ENCODE measurements at places on chromosomes 7 and 10. TPM values are rescaled to one million over a fixed set of nuclear protein-coding genes. Genes with fewer than 3 reads are reported as not detected.

DNA sequence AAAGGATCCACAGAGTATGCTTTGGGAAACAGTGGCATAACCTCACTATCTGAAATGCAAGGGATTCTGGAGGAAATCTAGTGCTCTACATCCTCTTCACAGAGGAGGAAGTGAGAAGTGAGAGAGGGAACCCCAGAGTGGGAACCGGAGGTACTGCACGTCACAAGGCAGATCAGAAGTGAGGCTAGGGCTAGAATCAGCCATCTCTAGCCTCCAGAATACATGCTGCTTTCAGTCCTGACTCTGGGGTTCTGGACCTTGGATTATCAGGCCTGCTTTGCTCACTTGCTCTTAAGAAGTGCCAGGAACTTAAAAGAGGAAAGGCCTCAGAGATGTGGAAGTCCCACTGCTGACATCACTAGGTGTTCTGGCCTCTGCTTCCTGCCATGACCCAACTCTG is 25.7 kb downstream of the ZNF503 start:
- H3K4me3 ChIP-seq = no peak overlapping the region
- no peak overlapping the region for H3K27ac ChIP-seq
- no peaks in the 10 kb centered on the region for H3K4me1 ChIP-seq
- no peaks in the 10 kb centered on the region for H3K36me3 ChIP-seq

GRCh38 chr7:3466261-3466660 is 165.2 kb downstream of the SDK1 start:
- H3K27me3 ChIP-seq = no peaks in the 10 kb centered on the region
- no peaks in the 10 kb centered on the region for H3K4me1 ChIP-seq
- DNase-seq = no peak
- H3K36me3 ChIP-seq = no peaks in the 10 kb centered on the region
- H3K27ac ChIP-seq = no peak overlapping the region
- no peak overlapping the region for H3K4me3 ChIP-seq

- 0 out of 2 replicates have a peak, but pooled peaks cover 2% of the 10 kb centered on the region for H3K4me1 ChIP-seq
- no peak overlapping the region for H3K4me3 ChIP-seq
- no peaks in the 10 kb centered on the region for H3K36me3 ChIP-seq
- H3K27me3 ChIP-seq = no peaks in the 10 kb centered on the region
Observed at GRCh38 chr10:123912871-123913270, 21.3 kb upstream of the CPXM2 start.

DNA sequence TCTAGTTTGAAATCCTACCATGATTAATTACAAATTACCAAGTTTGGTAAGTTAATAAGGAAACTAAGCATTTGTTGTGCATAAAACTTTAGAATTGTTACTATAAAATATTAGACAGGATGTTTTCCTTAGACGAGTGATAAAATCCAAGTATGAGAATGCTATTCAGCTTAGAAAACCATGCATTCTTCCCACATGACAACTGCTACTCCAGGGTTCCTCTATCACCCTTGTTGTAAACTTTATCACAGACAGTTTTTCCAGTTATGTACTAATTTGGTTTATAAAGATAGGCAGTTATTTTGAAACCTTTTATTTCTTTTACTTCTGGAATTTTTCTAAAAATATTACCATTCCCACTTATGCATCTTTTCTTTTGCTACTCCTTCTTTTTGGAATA is 52.0 kb downstream of the SIRT1 start:
- no peak for DNase-seq
- H3K36me3 ChIP-seq = peaks cover 32% of the 10 kb centered on the region
- no peak overlapping the region for H3K27ac ChIP-seq
- no peaks in the 10 kb centered on the region for H3K27me3 ChIP-seq
- no peaks in the 10 kb centered on the region for H3K4me1 ChIP-seq

TNKS2 gene
- 19.6 TPM for total RNA-seq

CLRN3 gene
- total RNA-seq = not detected

C10orf105 gene
- total RNA-seq = not detected

- H3K36me3 ChIP-seq = no peaks in the 10 kb centered on the region
- DNase-seq = peak; percentile 42
- H3K27ac ChIP-seq = no peak overlapping the region
Observed at GRCh38 chr7:114663502-114663901, 248.9 kb downstream of the FOXP2 start.

DNA sequence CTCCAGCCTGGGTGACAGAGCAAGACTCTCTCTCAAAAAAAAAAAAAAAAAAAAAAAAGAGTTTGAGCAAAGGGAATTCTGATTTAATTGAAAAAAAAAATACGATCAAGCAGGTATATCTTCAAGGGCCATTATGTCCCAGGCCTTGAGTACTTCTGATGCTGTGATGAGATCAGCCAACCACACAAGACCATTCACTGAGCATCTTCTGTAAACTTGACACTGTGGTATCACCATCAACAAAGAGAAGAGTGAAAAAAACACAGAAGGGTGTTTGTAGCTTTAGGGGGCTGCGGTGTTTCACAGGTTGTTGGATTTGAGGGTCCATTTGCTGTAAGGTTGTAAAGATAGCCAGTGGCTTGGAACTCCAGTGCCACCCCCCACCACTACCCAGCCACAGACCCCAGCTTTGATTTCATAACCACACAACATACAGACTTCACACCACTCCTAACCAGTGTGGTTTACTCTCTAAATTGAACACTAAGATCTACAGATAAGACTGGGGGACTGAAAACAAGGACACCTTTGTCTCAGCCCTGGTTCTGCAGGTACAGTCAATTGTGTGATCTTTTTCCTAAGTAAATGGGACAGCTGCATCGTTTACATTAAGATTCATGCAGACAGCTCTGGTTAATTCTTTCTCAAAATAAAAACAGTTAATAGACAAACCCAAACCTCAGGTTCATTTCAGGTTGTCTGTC is 66.4 kb downstream of the CDC123 start:
- H3K4me3 ChIP-seq = no peak overlapping the region
- H3K4me1 ChIP-seq = peaks cover 11% of the 10 kb centered on the region

DNAJC1 gene
- total RNA-seq = 3.2 TPM

- H3K4me3 ChIP-seq = no peak overlapping the region
- H3K27me3 ChIP-seq = no peaks in the 10 kb centered on the region
- H3K36me3 ChIP-seq = no peaks in the 10 kb centered on the region
- no peak for DNase-seq
- no peaks in the 10 kb centered on the region for H3K4me1 ChIP-seq
Observed at GRCh38 chr10:52744057-52744805, 28.4 kb downstream of the MBL2 start.

CHAT gene
- not detected for total RNA-seq

DNA sequence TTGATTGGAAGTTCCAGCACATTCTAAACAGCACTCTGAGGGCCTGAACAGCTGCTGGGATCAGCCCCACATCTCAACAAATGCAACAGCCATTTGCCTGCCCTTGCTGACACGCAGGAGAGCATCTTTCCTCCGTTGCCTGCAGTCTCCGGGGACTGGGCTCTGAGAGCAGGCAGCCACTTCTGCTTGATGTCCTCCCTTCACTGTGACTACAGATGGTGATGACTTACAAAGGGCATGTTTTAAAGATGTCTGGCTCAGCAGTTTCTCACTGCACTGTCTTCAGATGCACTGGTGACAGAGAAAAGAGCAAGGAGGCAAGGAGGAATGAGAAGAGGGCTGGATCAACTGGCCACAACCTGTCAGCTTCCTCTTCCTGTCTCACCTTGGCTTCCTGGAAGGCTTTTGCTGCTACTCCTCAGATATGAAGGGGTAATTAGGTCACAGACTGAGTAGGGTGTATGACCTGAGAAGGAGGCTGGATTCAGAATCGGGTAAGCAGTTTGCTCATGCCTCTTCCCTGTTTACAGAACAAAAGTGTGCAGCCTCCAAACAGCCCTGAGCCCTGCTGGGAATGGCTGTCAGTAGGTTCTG is 143.5 kb upstream of the GHITM start:
- DNase-seq = no peak
- H3K4me1 ChIP-seq = no peaks in the 10 kb centered on the region
- H3K27me3 ChIP-seq = no peaks in the 10 kb centered on the region
- H3K4me3 ChIP-seq = no peak overlapping the region
- no peaks in the 10 kb centered on the region for H3K36me3 ChIP-seq

- no peaks in the 10 kb centered on the region for H3K36me3 ChIP-seq
- H3K4me3 ChIP-seq = no peak overlapping the region
- no peaks in the 10 kb centered on the region for H3K4me1 ChIP-seq
- H3K27ac ChIP-seq = no peak overlapping the region
Observed at GRCh38 chr7:14294637-14295036, 305.2 kb upstream of the ETV1 start.

GTPBP4 gene
- total RNA-seq = 41.2 TPM

DNA sequence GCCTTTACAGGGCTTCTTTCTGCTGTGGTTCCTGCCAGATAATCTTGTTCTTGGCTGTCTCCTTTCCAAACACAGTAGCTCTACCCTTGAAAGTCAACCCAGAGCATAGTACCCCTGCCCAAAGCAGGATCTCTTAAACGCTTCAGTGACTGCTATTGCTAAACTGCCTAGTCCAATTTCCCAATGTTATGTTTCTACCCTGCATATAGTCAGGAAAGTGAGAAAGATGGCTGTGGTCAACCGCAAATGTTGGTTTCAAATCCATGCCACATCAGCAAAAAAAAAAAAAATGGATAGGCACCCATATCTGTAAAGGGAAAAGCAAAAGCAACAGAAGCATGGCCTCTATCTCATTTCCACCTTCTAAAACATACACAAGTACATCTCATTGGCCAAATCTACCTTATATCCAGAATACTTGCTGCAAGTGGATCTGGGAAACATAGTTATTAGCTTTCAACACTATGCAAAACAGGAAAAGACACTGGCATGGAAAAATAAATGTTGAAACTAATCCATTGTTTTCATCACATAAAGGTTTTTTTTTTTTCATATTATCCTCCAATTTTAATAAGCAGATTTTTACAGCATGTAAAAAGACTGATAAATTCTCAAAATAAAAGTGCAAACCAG is 59.8 kb downstream of the DNAJC1 start:
- no peak overlapping the region for H3K4me3 ChIP-seq
- no peaks in the 10 kb centered on the region for H3K27me3 ChIP-seq
- H3K27ac ChIP-seq = no peak overlapping the region
- H3K36me3 ChIP-seq = no peaks in the 10 kb centered on the region
- DNase-seq = no peak

- no peaks in the 10 kb centered on the region for H3K36me3 ChIP-seq
- no peaks in the 10 kb centered on the region for H3K27me3 ChIP-seq
- no peaks in the 10 kb centered on the region for H3K4me1 ChIP-seq
- no peak for DNase-seq
- no peak overlapping the region for H3K4me3 ChIP-seq
- H3K27ac ChIP-seq = no peak overlapping the region
Observed at GRCh38 chr7:110623436-110623835, 467.5 kb upstream of the LRRN3 start.

CYP3A7 gene
- not detected for total RNA-seq

- DNase-seq = no peak
- H3K36me3 ChIP-seq = no peaks in the 10 kb centered on the region
- no peaks in the 10 kb centered on the region for H3K4me1 ChIP-seq
- no peaks in the 10 kb centered on the region for H3K27me3 ChIP-seq
- no peak overlapping the region for H3K27ac ChIP-seq
Observed at GRCh38 chr10:91007655-91008054, 86.8 kb upstream of the ANKRD1 start.

DNA sequence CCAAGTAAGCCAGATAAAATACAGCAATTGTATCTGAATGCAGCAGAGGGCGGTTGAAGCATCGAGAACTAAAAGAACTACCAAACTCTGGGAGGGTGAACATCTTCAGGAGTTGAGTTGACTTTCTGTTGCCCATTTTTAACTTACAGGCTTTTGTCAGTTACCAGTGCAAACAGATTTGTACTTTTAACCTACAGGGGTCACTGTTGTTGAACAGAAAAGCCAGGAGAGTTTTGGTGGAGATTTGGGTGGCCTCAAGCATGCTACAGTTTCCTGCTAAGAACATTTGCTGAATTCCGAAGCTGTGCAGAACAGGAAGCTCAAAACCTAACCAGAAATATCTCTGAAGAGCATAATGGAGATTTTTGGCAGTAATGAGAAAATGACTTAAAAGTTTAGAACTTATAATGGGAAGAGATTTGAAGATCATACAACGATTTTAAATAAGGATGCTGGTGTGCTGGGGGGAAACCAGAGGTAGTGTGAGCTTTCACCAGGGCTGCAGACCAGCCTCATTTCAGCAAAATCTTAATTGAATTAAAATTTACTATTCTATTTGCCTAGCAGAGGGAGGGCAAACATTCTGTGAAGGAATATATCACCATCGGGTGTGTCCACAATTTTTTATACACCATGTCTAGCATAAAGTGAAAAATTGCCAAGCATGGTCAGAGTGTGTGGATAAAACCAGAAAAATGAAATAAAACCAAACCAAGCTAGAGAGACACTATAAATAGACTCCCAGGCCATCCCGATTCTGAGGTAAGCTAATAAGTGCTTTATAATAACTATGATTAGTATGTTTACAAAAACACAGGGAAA is 208.6 kb upstream of the CCDC6 start:
- no peaks in the 10 kb centered on the region for H3K27me3 ChIP-seq
- DNase-seq = peak; percentile 91
- H3K4me1 ChIP-seq = peaks cover 14% of the 10 kb centered on the region
- no peak overlapping the region for H3K4me3 ChIP-seq
- no peaks in the 10 kb centered on the region for H3K36me3 ChIP-seq

OR2F2 gene
- total RNA-seq = not detected

All from Karpas-422 (cell line).